ENCODE measurements at places on chromosomes 4 and X.

- DNase-seq, result no peak
These were observed 4.2 kb downstream of the TMSB4X start for GRCh38 chrX:12979026-12979607.

GRCh38 chrX:129842510-129843208 is 1.0 kb downstream of the ZDHHC9 start:
- DNase-seq, result no peak

- DNase-seq, result no peak
These were observed 34.1 kb upstream of the IL1RAPL1 start for GRCh38 chrX:28552882-28553829.

- DNase-seq, result no peak
These were observed 67.3 kb upstream of the IL13RA1 start for GRCh38 chrX:118660085-118660484.

DNA sequence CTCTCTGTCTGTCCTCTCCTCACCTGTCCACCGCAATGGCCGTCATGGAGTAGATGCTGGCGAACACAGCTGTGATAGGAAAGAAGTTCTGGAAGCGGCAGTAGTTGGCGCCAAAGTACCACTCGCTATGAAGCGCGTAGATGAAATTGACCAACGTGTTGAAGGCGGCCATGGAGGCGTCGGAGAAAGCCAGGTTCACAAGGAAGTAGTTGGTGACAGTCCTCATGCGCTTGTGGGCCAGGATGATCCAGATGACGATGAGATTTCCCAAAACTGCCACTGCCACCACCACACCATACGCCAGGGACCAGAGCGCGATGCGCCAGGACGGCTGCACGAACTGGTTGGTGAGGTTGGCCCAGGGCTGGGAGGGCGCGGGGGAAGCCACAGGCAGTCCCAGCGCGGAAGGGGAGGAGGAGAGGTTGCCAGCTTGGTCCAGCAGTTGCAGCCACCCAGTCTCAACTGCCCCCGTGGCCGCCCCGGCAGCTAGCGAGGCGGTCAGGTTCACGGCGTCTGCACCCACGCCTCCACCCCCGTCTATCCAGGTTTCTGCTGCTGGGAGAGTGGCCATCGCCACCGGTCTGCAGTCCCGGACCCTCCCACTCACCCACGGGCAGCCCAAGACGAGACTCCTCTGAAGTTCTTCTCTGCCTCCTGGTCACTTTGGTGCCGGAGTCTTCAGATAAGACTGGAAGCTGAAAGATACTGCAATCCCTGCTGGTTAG is 518 bp downstream of the TACR3 start:
- DNase-seq, result no peak

DNA sequence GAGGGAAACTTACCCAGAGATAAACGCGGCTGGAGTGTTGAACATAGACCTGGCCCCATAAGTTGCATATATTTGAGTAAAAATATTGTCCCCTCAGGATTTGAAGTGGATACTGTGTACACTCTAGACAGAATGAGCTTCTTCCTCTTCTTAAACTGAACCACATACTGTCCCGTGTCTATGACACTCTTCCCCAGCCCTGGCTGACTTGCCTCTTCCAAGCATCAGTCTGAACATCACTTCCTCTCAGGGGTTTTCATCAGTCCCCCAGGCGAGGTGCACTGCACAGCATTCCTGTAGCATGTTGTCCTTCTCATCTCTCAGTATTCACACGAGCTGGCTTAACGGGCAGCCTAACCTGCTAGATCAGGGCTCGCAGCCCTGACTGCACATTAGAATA is 80.5 kb upstream of the TMEM150C start:
- no peak for DNase-seq

Data from occipital lobe (tissue), 3 donors.